ENCODE measurements at places on chromosomes 1 and 21.

- no peaks in the 10 kb centered on the region for H3K27me3 ChIP-seq
- peaks cover 63% of the 10 kb centered on the region for H3K36me3 ChIP-seq
- H3K4me1 ChIP-seq: peaks cover 50% of the 10 kb centered on the region
- peak overlapping the region; percentile 8 for H3K27ac ChIP-seq
- no peak for DNase-seq
These were observed 3.6 kb downstream of the IER5 start for GRCh38 chr1:181092056-181092455.

DNA sequence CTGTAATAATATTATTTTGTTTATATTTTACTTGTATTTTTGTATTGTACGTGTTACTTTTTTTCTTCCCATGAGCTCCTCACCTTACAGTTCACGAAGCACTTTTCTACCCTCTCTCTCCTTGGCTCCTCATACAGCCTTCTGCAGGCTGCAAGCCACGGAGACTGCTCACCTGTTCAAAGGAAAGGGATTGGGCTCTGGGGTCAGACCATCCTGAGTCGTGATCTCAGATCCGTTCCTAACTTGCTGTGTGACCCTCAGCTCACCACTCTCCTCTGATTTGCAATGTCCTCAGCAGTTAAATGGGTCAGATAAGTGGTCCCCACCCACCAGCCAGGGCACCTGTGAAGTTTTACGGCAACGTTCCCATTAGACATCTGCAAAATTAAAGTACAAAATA is 54.1 kb downstream of the VWA5B1 start:
- DNase-seq: no peak
- no peak overlapping the region for H3K27ac ChIP-seq
- peaks cover 27% of the 10 kb centered on the region for H3K27me3 ChIP-seq
- H3K4me3 ChIP-seq: no peak overlapping the region

DNA sequence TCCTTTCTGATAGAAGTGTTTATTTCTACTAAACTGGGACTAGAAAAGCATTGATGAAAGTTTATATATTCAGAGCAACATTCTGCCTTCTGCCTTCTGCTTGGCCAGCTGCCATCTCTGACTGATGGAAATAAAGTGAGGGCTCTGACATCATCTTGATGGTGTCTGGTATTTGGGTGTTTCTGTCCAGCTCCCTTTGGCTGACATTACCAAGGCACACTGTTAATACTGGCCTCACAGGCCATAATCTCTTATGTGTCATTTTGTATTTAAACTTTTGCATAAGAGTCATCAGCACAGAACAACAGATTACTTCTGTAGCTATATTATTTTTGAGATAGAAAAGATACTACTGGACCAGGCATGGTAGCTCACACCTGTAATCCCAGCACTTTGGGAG is 216.9 kb downstream of the RYR2 start:
- no peaks in the 10 kb centered on the region for H3K36me3 ChIP-seq
- no peaks in the 10 kb centered on the region for H3K27me3 ChIP-seq
- DNase-seq: no peak
- no peaks in the 10 kb centered on the region for H3K4me1 ChIP-seq

DNA sequence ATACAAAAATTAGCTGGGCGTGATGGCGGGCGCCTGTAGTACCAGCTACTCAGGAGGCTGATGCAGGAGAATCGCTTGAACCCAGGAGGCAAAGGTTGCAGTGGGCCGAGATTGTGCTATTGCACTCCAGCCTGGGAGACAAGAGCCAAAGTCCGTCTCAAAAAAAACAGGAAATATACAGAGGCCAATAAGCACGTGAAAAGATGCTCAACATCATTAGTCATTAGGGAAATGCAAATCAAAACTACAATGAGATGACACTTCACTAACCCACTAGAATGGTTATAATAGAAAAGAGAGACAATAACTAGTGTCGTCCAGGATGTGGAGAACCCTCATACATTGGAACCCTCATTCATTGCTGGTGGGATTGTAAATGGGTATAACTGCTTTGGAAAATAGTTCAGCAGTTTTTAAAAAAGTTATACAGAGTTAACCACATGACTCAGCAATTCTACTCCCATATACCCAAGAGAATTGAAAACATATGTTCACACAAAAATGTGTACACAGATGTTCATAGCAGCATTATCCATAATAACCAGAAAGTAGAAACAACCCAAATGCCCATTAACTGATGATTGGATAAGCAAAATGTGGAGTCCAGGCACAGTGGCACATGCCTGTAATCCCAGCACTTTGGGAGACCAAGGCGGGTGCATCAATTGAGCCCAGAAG is 6.4 kb upstream of the E2F2 start:
- peaks cover 3% of the 10 kb centered on the region for H3K27me3 ChIP-seq
- DNase-seq: no peak
- H3K4me1 ChIP-seq: peaks cover 25% of the 10 kb centered on the region
- no peaks in the 10 kb centered on the region for H3K36me3 ChIP-seq
- H3K27ac ChIP-seq: peak overlapping the region; percentile 16
- H3K4me3 ChIP-seq: no peak overlapping the region

DNA sequence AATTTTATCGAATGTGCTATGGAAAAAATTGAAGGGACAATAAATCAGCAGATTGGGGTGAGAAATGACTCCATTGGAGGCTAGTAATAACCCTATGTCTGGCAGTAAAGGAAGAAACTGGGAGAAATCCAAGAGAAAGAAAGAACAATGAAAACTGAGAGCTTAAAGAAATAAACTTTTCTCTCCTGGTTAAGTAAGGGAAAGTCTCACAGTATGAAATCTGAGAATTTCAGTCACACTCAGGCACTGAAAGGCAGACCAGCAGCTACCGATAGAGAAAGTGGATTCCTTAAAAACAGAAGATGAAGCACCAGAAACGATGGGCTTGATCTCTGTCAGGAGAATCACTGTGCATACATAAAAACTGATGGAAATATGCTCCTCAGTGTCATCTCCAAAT is 404.2 kb downstream of the PLPP3 start:
- no peaks in the 10 kb centered on the region for H3K27me3 ChIP-seq
- H3K4me3 ChIP-seq: no peak overlapping the region
- H3K36me3 ChIP-seq: no peaks in the 10 kb centered on the region

DNA sequence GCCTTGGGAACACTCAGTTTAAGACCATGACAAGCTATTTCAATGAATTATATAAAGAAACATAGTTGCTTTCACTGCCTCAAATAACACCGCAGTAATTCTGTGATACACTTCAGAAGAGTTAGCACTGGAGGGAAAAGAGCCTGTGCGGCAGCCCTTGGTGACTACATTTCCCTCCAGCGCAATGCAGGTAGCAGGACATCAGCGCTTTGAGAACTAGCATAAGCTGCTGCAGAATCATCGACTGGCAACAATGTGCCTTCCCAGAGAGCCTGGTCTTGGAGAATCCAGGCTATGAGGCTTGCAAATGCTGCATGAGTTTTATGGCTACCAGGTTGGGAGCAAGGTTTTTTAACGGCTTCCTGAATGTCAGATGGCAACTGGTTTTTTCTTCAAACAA is 7.5 kb downstream of the NRIP1 start:
- peaks cover 5% of the 10 kb centered on the region for H3K27me3 ChIP-seq
- peak overlapping the region; percentile 20 for H3K4me3 ChIP-seq
- H3K4me1 ChIP-seq: peaks cover 60% of the 10 kb centered on the region
- DNase-seq: peak; percentile 63
- H3K36me3 ChIP-seq: no peaks in the 10 kb centered on the region

- peaks cover 27% of the 10 kb centered on the region for H3K4me1 ChIP-seq
- peak overlapping the region; percentile 94 for H3K4me3 ChIP-seq
- peaks cover 2% of the 10 kb centered on the region for H3K27me3 ChIP-seq
- DNase-seq: peak; percentile 76
These were observed 8.7 kb upstream of the MDM4 start for GRCh38 chr1:204507317-204508105.

DNA sequence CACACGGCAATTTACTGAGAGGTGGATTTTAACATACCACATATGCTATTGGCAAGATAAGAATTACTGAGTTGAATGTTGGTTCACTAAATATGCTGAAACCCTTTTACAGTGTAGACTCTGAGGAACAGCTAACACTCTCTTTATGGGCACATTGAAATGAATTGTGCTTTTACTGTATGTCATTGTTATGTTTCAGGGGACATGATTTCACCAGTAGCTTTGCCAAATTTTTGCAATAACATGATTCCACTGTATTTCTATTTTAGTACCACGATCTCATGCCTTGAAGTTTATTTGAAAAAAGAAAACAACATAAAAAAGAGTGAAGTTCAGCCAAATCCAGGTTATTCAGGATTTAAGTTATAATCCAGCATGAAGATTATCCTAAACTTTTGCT is 188.5 kb downstream of the HLX start:
- H3K4me3 ChIP-seq: no peak overlapping the region
- H3K27me3 ChIP-seq: no peaks in the 10 kb centered on the region
- no peaks in the 10 kb centered on the region for H3K36me3 ChIP-seq
- no peak overlapping the region for H3K27ac ChIP-seq
- H3K4me1 ChIP-seq: peaks cover 4% of the 10 kb centered on the region
- DNase-seq: no peak

DNA sequence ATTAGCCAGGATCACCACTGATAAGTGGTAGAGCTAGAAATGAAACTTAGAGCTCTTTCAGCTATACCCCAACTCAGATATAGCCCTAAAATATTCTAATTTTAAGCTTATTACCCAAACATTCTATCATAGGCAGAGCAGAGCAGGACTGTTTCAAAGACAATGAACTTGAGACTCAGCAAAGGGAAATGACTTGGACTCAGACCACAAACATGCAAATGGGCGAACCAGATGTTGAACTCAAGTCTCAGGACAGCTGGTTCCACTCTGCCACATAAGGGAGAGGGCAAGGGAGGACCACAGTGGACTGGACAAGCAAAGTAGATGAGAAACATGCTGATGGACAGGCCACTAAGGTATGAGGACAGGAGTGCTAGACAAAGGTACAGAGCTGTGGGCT is 315.3 kb downstream of the OMA1 start:
- no peak overlapping the region for H3K4me3 ChIP-seq
- H3K36me3 ChIP-seq: no peaks in the 10 kb centered on the region
- no peak for DNase-seq
- no peaks in the 10 kb centered on the region for H3K27me3 ChIP-seq

GRCh38 chr1:87061742-87062156 is 147.3 kb downstream of the HS2ST1 start:
- H3K27me3 ChIP-seq: no peaks in the 10 kb centered on the region
- H3K4me1 ChIP-seq: peaks cover 10% of the 10 kb centered on the region
- DNase-seq: no peak
- H3K4me3 ChIP-seq: no peak overlapping the region
- no peak overlapping the region for H3K27ac ChIP-seq

GRCh38 chr1:161913482-161914140 is 110.1 kb downstream of the OLFML2B start:
- no peak for DNase-seq
- no peak overlapping the region for H3K4me3 ChIP-seq
- no peaks in the 10 kb centered on the region for H3K27me3 ChIP-seq

DNA sequence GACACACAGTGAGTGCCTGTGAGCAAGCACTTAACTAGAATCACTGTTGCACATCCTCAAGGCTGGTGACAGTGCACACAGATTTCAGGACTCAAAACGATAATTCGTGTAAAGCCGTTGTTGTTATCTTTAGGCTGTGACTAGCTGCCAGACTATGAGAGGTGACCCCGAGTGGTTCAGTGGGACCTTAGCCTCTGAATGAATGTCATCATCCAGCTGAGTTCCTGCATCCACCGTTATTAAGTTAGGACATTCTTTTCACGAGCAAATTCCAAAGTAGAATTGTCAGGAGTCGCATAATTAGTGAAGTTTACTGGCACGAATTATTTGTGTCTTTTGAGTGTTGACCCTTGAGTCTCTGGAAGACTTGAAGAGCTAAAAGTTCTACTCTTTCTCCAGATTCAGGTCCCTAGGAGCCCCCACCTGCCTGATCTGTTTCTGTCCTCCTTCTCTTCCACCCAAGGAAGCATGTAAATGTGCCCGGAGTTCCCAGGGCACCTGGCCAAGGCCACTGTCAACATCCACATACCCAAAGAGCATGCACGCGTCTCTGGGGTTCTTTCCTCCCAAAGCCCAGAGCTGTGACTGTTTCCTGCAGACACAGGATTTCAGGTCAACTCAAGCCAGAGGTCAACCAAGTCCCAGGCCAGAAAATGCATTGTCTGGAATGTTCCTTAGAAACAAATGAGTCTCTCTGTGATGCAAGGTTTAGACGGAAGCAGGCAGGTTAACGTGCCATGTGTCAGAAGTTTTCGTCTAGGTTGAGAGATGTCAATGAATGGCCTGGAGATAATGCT is 207.2 kb downstream of the TOMM20 start:
- H3K4me1 ChIP-seq: peaks cover 26% of the 10 kb centered on the region
- no peak overlapping the region for H3K27ac ChIP-seq
- H3K36me3 ChIP-seq: peaks cover 6% of the 10 kb centered on the region

- H3K36me3 ChIP-seq: no peaks in the 10 kb centered on the region
- H3K27ac ChIP-seq: no peak overlapping the region
- no peak overlapping the region for H3K4me3 ChIP-seq
These were observed 236.9 kb downstream of the SIPA1L2 start for GRCh38 chr1:232393010-232393409.

- H3K27me3 ChIP-seq: peaks cover 27% of the 10 kb centered on the region
- H3K36me3 ChIP-seq: no peaks in the 10 kb centered on the region
- no peaks in the 10 kb centered on the region for H3K4me1 ChIP-seq
- no peak for DNase-seq
- no peak overlapping the region for H3K4me3 ChIP-seq
These were observed 25.1 kb upstream of the S100A11 start for GRCh38 chr1:152061952-152062351.

- H3K4me3 ChIP-seq: no peak overlapping the region
- no peaks in the 10 kb centered on the region for H3K27me3 ChIP-seq
- no peak for DNase-seq
- no peaks in the 10 kb centered on the region for H3K36me3 ChIP-seq
These were observed 11.2 kb downstream of the PTPRF start for GRCh38 chr1:43541721-43542401.

DNA sequence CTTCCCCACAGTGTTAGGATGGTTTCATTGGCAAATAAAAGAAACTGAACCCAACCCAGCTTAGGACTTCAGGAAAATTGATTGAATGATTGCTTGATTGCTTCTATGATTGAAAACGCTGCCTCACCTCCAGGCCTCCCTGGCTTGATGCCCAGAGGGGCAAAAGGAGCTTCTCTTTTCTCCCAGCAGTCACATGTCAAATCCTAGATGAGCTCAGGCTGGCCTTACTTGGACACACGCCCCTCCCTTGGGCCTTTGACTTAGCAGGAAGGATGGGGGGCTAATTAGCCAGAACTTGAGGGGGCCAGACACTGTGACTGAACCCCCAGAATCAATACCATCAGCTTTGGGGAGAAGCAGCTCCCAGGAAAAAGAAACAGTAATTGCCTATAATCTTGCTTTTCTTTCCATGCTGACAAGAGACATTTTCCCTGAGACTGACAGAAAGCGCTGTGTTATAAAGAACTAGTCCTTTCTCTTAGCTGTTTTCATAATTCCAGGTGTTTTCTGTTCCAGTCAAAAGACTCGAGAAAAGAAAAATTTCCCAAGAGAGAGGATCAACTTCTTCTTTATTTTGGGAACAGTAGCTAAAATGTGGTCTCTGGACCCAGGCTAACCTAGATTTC is 50.8 kb upstream of the ATP5PO start:
- H3K27me3 ChIP-seq: no peaks in the 10 kb centered on the region
- no peak overlapping the region for H3K27ac ChIP-seq
- peaks cover 53% of the 10 kb centered on the region for H3K36me3 ChIP-seq

- peak within 1 kb of the TSS; percentile 69 for H3K4me3 ChIP-seq
- H3K4me1 ChIP-seq: peaks cover 9% of the 10 kb centered on the region
- H3K36me3 ChIP-seq: no peaks in the 10 kb centered on the region
- no peak for DNase-seq
These were observed at the start of gene FAM163A for GRCh38 chr1:179742717-179743678. Gene FAM163A (plus strand): TSS chr1:179743291. CDS start chr1:179813098, 69,807 bp downstream.

- no peak overlapping the region for H3K4me3 ChIP-seq
- no peak for DNase-seq
- H3K27me3 ChIP-seq: no peaks in the 10 kb centered on the region
- H3K36me3 ChIP-seq: no peaks in the 10 kb centered on the region
- no peaks in the 10 kb centered on the region for H3K4me1 ChIP-seq
- H3K27ac ChIP-seq: no peak overlapping the region
These were observed 120.5 kb upstream of the WNT4 start for GRCh38 chr1:22263359-22263758.

Measured in activated CD4-positive, alpha-beta T cell treated with anti-CD3 and anti-CD28 coated beads, Interleukin-2, amount 10 ng/mL, durations not matched to agents 24 days and 14 days (primary cell).